ENCODE measurements at places on chromosomes 11 and 22. TPM values are rescaled to one million over a fixed set of nuclear protein-coding genes. Genes with fewer than 3 reads are reported as not detected.

Gene SYT8
- not detected for total RNA-seq

Gene NXPE4
- total RNA-seq: not detected

Gene GGTLC3
- not detected for total RNA-seq

Gene LRRC10B
- 0.45 TPM for total RNA-seq

Gene KRTAP5-8
- not detected for total RNA-seq

Gene OR51S1
- total RNA-seq: not detected

Gene GDPD4
- not detected for total RNA-seq

Gene HTR3B
- not detected for total RNA-seq

Gene GAL
- 2.9 TPM for total RNA-seq

Gene ABCC8
- 0.62 TPM for total RNA-seq

Gene SOX6
- total RNA-seq: 2.3 TPM

Gene UBQLN3
- 0.62 TPM for total RNA-seq

Gene FXYD2
- total RNA-seq: 0.94 TPM

Gene DEFB131B
- not detected for total RNA-seq

Gene MCHR1
- not detected for total RNA-seq

Gene RASSF7
- total RNA-seq: 12.0 TPM

Gene TBX10
- total RNA-seq: not detected

Gene OR4D5
- not detected for total RNA-seq

Gene UBQLNL
- total RNA-seq: 0.62 TPM

Gene MRE11
- 15.1 TPM for total RNA-seq

Gene PATE2
- total RNA-seq: not detected

Gene SHANK3
- 7.3 TPM for total RNA-seq

Gene GTF2H1
- total RNA-seq: 61.8 TPM

All from gastroesophageal sphincter (tissue), 4 donors.